Cardiac muscle cell (in vitro differentiated cells and primary cell): ENCODE measurements at places on chromosomes 4 and X. TPM values are rescaled to one million over a fixed set of nuclear protein-coding genes. Genes with fewer than 3 reads are reported as not detected.

Gene DLG3
- 34.1 and 50.1 TPM in 2 replicates for total RNA-seq

Gene GAR1
- total RNA-seq: 11.9 and 13.4 TPM in 2 replicates

Gene BEX1
- 102 and 179 TPM in 2 replicates for total RNA-seq

Gene PLCXD1
- total RNA-seq: 43.4 and 50.4 TPM in 2 replicates
